ENCODE measurements at places on chromosomes 3 and 15.

DNA sequence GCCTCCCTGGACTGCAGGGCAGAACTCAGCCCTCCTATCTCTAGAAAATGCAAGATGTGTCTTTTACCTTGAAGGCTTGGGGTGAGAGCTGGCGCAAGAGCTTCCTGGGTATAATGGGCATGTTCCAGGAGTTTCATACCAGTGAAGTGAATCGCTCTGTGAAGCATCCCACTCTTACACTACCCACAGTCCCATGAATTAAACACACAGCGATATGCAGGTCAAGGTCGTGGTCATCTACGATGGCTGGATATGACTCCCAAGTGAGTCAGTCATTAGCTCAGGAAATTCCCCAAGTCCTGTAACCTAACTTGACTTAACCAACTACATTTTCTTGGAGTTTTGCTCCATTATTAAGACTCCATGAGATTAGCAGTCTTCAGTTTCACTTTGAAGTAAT, 439.7 kb downstream of the NTRK3 start:
- peak; percentile 9 for DNase-seq

DNA sequence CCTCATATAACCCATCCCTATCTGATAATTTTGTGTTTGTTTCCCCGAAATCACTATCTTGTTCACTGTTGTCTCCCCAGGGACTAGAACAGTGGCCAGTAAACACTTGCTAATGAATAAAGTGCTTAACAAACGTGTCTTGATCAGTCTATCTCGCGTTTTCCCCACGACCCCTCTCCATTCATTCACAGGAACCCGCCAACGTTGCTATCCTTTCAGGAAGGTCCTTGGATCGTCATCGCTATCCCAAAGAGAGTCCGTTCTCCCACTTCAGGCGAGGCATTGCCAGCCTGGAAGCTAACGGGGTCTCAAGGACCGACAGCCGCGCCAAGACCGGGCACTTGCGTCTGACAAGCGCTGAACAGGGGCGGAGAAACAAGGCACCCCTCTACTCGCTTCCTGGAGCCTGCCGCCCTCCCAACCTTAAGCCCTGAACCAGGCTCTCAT, 344 bp downstream of the LINS1 start:
- no peak for DNase-seq

DNA sequence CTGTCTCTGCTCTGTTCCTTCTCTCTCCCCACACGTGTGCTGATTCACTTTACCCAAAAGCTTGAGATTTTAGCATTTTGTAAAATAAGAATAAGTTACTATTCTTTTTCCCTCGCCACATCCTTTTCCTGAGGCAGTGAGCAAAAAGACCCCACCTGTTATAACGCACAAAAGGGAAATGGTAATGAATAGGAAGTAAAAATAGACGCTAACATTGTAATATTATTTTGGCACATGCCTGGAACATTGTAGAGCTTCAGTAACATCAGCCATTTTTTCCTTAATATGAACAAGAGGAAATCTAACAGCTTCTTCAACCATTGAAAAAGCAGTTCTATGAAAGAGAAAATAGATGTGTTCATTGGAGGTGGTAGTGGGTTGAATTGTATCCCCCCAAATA, 40.5 kb downstream of the CD200 start:
- DNase-seq = no peak

DNA sequence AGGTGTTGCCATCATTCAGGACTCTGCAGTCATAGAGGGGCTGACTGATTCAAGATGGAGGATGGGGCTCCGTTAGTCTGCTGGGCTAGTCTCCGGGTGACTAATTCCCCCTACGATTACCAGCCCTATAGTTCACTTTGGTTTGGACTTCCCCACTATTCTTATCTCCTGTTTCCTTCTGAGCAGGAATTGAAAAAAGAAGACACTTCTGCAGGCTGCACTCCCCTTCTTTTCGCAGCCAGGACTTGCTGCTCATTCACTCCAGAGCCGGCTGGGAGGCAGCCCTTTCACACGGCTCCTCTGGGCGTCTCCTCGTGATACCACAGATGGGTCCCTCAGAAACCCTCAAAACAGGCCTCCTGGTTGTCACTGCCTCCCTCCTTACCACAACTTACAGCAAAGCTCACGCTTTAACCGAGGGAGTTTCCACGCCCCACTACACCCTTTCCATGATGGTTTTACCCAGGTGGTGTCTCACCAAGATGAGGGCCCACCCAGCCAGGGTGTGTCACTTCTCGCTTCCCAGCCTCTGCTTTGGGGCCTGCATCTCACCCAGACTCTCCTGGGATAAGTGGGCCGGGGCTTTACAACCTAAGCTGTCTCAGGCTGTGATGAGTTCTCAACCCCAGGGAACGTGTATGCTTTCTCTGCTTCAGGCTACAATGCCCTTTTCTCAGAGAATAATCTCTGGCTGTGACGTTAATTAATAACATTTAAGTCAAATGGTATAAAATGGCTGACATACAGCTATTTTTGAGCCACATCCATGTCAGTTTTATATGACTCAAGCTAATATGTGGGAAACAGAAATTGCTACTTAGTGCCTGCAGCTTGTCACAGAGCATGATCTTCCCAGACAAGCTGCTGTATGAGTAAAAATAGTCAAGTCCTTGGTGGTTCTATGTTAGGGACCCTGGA, 11.9 kb downstream of the CX3CR1 start:
- DNase-seq = peak; percentile 68

DNA sequence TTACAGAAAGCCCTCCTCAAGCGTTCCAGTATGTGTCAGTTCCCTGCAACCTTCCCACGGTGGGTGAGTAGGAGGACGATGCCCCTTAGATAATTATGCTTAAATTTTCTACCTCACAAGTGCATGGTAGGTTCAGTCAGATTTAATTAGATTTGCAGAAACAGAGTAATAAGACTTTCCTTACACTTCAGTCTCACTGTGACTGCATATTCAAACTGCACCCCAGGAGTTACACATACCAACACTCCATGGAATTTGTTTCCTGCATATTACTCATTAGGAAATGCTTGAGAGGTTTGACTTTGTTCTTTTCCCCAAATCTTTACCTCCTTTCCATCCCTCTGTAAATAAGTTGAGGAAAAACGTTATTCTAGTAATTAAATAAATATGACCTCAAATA, 108.8 kb downstream of the ARRDC4 start:
- no peak for DNase-seq

- DNase-seq = no peak
Measured at GRCh38 chr15:58240191-58240932, 102.2 kb downstream of the AQP9 start.

DNA sequence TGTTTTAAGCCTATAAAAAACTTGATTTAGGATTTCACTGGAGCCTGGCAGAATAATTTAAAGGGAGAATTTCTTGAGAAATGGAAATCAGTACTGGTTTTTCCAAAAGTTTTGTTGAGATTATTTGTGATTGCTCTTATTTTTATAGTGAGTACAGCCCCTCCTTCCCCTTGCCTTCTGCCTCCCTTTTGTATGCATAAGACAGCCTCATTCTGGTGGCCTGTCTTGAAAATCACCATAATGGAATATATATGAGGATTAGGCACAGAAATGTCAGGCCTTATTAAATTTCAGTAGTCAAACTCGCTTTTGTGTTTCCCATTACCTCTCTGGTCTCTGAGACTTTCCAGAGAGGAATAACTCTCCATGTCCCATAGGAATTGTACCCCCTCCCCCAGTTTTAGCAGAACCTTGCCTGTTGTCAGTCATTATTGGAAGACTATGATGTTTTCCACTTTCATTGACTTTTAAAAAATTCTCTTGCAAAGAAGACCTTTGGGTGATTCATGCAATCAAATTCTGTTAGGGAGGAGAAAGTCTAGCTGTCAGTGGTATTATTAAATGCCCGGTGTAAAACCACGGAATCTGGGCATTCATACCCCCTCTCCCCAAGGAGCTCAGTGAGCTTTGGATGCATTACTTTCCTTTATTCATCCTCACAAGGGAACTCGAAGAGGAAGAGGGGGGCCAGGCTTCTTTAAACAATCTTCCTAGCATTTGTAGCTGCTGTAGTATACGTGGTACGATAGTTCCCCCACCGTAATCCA, 171.6 kb upstream of the TSC22D2 start:
- DNase-seq = no peak

DNA sequence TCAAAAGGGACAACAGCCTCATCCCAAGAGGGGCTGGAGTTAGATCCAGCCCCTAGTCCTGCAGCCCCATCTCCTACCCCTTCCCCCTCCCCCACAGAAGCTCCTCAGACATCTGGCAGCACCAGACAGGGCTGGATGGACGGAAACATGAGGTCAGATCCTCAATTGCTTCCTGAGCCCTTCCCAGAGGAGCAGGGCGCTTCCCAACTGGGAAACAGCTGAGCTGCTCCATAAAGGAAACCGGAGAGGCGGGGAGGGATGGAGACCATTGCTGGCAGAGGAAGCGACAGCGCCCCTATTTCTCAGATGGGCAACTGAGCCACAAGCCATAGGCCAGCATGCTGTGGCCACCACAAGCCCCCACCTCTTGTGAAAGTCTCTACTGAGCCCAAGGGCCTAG, 18.3 kb upstream of the CYP11A1 start:
- DNase-seq = no peak

DNA sequence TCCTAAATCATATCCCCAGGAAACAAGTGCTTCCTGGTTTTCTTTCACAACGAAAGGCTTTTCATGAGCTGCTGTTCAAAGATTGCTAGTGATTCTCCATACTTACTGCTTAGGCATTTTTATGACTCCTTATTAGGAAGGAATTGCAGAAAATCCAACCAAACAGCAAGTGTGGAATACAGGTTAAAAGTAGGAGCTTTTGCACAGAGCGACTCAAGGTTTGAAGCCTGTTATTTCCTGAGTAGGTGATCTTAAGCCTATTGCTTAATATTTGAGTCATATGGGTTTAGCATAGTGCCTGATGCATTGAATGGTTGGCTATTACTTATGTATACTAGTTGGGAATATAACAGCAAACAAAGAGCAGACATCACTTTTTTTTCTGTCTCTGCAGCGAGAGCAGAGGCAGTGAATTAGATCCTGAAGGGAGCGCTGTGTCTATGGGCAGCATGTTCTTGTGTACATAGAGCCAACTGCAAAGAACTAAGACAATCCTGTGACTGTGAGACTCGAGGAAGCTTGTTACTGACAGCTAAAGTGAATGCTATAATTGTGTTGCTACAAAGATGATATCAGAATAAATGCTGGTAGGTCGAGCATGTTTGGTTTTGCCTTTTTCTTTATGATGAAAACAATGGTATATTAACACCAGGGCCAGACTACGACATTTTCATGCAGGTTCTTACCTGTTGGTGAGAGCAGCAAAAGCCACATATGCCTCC, 6.3 kb downstream of the TM4SF1 start:
- DNase-seq = peak; percentile 41

DNA sequence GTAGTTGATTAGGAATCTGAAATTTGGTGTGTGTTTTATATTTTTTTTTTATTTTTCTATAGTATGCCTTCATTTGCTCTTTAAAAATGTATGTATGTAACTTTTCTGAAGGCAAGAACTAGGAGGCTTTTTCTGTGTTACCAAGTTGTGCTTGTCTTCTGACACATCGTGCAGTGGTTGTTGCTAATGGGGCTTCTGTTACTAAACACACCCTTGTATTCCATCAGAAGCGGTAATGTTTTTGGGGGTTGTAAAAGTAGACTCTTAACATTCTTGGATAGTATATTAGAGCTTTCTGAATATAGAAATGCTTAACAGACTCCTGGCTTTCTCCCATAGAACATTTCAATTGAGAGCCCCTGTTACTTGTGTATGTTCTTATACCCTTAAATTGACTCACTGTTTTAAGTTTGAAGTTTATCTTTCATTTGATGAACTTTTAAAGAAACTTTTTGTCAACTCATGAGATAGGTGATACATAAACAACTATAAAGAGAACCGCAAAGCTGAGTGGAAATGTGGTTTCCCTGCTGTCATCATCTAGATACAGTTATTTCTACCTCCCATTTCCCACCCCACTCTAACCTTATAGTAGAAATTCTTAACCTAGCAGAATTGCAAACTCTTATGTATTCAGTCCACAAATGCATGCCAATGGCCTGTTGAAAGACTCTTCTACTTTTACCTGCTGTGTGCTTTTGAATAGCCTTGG, 2.5 kb downstream of the TIPARP start:
- no peak for DNase-seq

- no peak for DNase-seq
Measured at GRCh38 chr15:84081391-84082168, 154.0 kb upstream of the GOLGA6L4 start.

DNA sequence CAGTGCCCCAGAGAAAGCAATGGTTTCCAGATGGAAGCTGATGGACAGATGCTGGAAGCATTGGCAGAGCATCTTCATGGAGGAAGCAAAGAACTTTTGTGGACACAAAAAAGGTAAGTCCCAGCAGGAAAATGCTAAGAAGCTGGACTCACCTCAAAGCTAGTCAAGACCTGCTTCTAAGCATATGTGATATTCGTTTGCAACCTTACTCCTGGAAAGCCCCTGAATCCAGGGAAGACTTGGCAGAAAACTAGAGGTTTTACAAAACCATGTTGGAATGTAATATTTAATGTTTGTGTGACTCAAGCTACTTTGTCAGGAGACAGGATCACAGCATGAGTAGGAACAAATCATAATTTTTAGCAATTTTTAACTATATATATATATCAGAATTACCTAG, 288.2 kb downstream of the BCHE start:
- no peak for DNase-seq

GRCh38 chr3:185950728-185951127, 12.9 kb upstream of the TRA2B start:
- DNase-seq = no peak

DNA sequence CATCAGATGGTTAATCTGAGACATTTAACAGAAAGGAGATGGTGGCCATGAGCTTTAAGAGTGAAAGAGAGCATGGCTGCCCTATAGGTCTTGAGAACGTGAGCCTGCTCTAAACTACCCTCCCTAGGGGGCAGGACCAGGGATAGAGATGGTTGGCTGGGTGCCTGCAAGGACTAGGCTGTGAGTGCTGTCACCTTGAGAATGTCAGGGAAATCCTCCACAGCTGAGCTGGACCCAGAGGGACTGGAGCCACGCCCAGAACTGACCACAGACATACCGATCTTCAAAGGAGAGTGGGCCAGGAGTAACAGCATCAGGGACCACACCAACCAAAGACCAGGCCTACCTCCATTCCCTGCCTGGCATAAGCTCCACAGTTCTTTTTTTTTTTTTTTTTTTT, 53.6 kb upstream of the UBE2E1 start:
- no peak for DNase-seq

- DNase-seq = no peak
Measured at GRCh38 chr3:138912237-138912636, 34.7 kb downstream of the FOXL2 start.

GRCh38 chr15:81292523-81293001, 31.4 kb downstream of the STARD5 start:
- DNase-seq = no peak
